Anterior cingulate cortex (tissue), 58 donors: ENCODE measurements at places on chromosomes 5 and 9.

GRCh38 chr9:93017621-93018020 lies 40.9 kb upstream of the SUSD3 start:
- DNase-seq, result no peak

DNA sequence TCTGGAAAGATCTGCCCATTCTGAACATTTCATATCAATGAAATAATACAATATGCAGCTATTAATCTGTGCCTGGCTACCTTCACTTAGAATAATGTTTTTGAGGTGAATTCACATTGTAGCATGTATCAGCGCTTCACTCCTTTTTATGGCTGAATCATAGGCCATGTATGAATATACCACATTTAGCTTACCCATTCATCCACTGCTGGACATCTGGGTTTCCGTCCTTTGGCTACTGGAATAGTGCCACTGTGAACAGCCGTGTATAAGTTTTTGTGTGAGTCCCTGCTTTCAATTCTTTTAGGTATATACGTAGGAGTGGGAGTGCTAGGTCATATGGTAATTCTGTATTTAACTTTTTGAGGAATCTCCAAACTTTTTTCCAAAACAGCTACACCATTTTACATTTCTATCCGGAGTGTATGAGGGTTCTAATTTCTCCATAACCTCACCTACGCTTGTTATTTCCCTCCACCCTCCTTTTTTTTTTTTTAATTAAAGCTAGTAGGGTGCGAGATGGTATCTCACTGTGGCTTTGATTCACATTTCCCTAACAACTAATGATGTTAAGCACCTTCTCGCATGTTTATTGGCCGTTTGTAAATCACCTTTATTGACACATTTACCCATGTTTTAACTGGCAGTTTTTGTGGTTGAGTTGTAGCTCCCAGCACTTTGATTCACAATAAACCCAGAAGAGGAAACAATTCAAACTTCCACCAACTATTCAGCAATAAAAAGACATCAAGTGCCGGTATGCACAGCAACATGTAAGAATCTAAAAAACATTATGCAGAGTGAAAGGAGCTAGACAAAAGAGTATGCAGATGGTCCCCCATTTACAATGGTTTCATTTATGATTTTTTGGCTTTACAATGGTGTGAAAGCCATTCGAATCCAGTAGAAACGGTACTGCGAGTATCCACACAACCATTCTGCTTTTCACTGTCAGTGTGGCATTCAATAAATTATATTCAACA lies 8.1 kb downstream of the SEMA4D start:
- no peak for DNase-seq

DNA sequence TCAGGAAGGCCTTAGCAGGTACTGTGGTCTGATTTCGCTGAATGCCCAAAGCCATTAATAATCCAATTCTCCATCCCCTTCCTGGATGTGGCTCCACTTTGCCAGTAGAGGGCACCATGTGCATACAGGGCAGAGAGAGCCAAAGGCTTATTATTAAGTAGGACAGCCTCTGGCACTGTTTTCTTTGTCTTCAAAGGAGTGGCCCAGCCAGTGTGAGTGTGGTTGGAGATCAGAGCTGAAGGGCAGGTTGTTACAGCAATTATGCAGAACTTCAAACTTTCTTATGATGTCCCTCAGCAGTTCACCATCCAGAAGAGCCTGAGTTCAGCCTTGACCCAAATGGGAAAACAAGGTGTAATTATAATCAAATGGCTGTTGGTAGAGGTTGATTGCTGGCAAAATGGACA lies 38.6 kb upstream of the CEMIP2 start:
- peak; percentile 21 for DNase-seq

DNA sequence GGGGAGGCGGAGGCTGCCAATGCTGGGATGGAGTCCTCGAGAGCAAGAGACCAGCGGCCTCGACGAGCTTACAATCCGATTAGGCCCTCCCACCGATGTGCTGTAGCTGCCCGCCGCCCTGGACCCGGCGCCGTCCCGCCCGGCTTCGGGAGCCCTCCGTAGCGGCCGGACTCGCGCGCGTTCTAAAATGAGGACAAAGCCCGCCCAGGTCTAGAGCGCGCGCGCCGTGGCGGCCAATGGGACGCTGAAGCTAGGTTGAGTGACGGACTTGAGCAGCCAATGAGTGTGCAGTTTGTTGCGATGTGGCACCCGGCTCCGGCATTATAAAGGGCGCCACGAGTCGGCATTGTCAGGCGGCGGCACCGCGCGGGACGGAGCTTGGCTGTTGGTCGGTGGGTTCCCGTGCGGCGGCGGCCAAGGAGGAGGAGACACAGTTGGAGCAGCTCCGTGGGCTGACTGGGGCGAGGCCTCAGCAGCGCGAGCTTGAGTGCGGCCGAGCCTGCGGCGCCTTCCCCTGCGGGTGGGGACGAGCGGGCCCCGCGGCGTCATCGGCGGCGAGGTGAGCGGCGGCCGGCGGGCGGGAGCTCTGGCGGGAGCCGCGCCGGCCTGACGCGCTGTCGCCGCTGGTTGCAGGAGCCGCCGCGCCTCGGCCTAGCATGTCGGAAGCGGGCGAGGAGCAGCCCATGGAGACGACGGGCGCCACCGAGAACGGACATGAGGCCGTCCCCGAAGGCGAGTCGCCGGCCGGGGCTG lies at the start of gene HNRNPAB:
Gene HNRNPAB (plus strand): TSS at position 352 of the 753 bp plus-strand sequence. CDS start 305 bp downstream, at position 657.
- peak; percentile 94 for DNase-seq

- DNase-seq, result no peak
Measured at GRCh38 chr9:122058051-122058450, 35.1 kb downstream of the TTLL11 start.

DNA sequence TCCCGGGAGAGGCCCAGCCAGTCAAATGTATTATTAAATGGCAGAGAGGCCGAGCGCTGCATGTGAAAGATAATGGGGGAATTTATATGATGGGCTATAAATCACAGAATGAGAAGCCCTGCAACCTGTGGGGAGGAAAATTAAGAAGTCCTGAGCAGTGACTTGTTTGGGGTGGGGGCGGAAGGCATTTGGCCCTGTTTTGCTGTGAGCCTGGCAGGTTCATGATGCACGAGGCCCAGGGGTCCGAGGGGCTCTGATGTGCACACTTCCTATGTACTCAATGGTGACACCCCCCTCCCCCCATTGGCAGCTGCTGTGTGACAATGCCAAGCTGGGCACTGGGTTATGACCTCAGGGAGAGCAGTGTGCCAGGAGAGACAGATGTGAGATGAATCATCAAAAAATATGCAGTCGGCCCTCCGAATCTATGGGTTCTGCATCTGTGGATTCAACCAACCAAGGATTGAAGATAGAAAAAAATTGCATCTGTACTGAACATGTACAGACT lies 13.7 kb upstream of the DAB2IP start:
- peak; percentile 53 for DNase-seq

- no peak for DNase-seq
Measured at GRCh38 chr5:139837711-139838380, 42.2 kb downstream of the PSD2 start.

DNA sequence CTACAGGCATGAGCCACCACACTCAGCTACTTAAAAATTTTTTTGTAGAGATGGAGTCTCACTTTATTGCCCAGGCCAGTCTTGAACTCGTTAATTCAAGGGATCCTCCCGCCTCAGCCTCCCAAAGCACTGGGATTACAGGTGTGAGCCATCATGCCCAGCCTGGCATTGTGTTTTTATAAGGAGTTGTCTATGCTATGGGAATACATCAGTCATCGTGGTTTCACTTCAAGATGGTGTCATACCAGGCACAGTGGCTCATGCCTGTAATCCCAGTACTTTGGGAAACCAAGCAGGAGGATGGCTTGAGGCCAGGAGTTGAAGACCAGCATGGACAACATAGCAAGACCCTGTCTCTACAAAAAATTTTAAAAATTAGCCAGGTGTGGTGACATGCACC lies 49.7 kb downstream of the CYSTM1 start:
- DNase-seq, result no peak

GRCh38 chr9:16082796-16083195 lies 530.0 kb downstream of the CCDC171 start:
- DNase-seq, result no peak

GRCh38 chr5:55633574-55634208 lies 78.4 kb downstream of the SLC38A9 start:
- no peak for DNase-seq

DNA sequence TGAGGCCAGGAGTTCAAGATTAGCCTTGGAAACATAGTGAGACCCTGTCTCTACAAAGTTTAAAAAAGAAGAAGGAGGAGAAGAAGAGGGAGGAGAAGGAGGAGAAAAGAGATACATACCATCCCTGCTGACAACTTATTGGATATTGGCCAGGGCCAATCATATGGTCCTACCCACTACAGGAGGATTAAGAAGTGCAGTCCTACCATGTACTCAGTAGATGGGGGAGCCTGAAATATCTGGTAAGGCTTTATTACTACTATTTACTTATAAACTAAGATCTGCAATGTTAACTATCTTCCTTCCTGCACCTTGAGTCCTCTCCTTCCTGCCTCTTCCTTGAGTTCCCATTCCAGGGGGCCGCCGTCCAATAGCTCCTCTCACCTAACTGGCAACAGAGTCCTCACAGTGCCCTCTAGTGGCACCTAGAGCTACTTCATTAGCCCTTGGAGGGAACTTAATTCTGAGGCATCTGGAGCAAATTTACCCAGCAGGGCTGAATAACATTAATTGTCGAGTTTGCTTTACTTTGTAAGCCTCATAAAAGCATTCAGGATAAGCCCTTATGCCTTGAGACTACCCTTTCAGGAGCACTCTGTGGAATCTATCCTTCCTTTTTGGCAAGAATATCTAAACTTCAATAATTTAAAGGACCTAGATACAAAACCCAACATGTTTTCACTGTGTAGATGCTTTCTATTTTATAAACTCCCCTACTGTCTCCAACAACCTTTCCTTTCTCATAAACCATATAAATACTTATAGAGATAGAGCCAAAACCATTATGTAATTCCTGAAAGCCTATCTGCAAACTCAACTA lies 39.1 kb upstream of the RANBP6 start:
- peak; percentile 3 for DNase-seq

- no peak for DNase-seq
Measured at GRCh38 chr5:37717613-37718431, 122.0 kb downstream of the GDNF start.

DNA sequence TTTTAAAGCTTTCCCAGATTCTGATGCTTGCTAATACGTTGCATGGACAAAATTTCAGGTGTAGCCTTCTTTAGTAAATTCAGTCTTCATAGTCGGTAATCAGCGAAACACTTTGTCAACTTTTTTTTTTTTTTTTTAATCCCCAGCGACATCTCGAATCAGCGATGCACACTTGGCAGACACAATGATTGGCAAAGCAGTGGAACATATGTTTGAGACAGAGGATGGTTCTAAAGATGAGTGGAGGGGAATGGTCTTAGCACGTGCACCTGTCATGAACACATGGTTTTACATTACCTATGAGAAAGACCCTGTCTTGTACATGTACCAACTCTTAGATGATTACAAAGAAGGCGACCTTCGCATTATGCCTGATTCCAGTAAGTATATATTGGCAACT lies 66.8 kb upstream of the NXNL2 start:
- DNase-seq, result no peak

DNA sequence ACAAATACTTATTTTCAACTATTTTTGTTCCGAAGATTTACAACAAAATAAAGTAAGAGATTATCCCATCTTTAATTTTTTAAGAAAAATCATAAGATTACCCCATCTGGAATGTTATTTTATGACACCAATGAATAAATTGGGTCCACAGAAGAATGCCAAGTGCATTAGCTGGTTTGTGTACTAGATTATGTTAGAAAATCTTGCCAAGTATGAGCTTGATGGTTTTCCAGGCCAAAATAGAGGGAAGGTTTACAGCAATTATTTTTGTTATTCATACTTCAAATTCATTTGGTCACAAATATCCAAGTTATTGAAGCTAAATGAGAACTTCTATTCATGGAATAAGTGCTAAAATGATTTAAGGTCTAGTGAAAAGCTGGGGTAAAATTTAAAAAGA lies 109.4 kb upstream of the DMRTA1 start:
- no peak for DNase-seq

GRCh38 chr5:115850744-115851416 lies 9.1 kb downstream of the AP3S1 start:
- DNase-seq, result no peak

DNA sequence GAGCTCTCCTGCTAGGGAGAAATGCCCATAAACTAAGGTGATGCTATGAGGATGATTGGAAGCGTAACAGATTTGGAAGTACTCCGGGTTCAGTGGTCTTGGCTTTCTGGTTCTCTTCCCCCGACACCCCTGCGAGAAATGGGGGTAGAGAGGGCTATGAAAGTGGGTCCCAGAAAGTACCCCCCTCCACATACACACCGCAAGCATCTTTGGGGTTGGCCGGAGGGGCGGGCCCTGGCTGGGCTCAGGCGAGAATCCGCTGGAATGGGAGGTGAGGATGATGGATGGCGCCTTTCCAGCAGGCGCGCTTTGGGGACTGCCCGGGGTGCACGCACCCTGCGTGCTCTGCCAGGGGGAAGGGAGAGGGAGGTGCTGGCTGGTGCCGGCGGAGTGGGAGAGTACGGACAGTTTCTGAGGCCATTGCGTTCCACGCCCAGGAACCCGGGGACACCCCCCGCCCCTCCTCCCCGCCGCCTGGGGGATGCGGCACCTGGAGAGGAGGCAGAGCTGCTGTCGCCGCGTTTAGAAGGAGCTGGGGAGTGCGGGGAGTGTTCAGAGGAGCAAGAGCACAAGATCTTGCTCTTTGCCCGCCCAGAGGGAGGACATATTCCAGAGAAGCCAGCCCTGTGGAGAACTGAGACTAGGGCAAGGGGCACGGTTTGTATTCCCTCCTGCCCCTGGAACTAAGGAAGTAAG lies 1.9 kb downstream of the PCSK5 start:
- peak; percentile 10 for DNase-seq

DNA sequence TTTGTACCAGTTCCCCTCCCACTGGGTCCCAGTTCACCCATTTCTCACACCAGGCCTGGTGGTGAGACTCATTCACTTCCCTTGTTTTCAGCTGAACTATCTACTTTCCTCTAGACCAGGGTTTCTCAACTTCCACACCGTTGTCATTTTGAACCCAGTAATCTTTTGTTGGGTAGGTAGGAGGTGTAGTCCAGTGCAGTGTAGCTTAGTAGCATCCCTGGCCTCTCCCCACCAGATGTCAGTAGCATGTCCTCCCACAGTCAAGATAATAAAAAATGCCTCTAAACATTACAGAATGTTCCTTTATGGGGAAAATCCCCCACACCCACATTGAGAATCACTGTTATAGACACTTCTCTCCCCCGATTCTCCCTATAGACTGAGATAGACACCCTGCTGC lies 299.1 kb downstream of the EPB41L4A start:
- DNase-seq, result no peak

- no peak for DNase-seq
Measured at GRCh38 chr9:128505414-128505765, 871 bp downstream of the GLE1 start.

DNA sequence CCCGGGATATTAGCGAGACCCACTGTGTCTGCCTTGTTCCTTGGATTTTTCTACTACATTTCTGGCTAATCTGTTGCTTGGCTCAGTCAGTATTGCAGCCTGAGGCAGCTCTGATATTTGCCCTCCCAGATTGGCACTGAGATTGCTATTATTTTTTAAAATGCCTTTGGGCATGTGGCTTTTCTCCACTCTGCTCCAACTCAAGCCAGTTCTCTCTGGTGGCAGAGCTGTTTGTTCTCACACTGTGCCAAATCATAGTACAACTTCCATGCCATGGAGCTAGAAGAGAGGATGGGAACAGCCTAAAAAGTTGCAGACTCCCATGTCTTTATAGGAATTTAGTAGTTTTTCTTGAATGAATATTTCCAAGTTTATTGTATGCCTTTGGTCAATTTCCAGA lies 155.9 kb upstream of the ATP10B start:
- DNase-seq, result no peak

GRCh38 chr5:75265731-75266130 lies 29.1 kb upstream of the ANKRD31 start:
- DNase-seq, result no peak

- peak; percentile 25 for DNase-seq
Measured at GRCh38 chr5:160369990-160370712, at the start of gene C1QTNF2. C1QTNF2 (minus strand) TSS chr5:160370626; CDS start chr5:160355011, 15,615 bp downstream.

GRCh38 chr9:127388037-127388855 lies 8.7 kb upstream of the SLC2A8 start:
- no peak for DNase-seq
